Epithelial cell of proximal tubule (primary cell): ENCODE measurements at places on chromosomes 1 and 21.

GRCh38 chr1:3502641-3503524 lies 48.4 kb downstream of the ARHGEF16 start:
- no peak for DNase-seq

- DNase-seq, result no peak
Measured at GRCh38 chr1:231626951-231627614, 493 bp downstream of the DISC1 start.

- no peak for DNase-seq
Measured at GRCh38 chr1:22755641-22756040, 45.0 kb downstream of the EPHB2 start.

DNA sequence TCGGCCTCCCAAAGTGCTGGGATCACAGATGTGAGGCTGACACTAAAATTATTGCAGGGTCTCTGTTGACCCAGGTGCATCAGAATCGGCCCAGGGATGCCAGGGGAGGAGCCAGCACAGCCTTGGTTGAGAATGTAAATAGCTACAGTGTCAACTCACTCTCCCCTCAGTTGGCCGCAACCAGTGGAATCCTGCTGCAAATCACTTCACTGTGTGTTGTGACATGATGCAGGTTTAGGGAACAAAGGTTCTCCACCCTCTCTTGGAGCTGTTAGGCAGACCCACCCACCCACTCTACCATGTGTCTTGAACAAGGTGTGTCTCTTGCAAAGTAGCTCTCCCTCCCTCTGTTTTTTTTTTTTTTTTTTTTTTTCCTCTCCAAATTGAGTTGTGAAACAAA lies 60.5 kb upstream of the SOD1 start:
- DNase-seq, result no peak

GRCh38 chr1:154712166-154712810 lies 104.3 kb upstream of the ADAR start:
- DNase-seq, result no peak
